ENCODE measurements at places on chromosomes 2 and 18. TPM values are rescaled to one million over a fixed set of nuclear protein-coding genes. Genes with fewer than 3 reads are reported as not detected.

Gene LDLRAD4
- 0.65 TPM for total RNA-seq

Gene EFHD1
- 5.9 TPM for total RNA-seq

Gene NPHP1
- total RNA-seq, result 8.1 TPM

Gene IL36A
- total RNA-seq, result not detected

Gene UGT1A4
- total RNA-seq, result not detected

Gene GTF3C2
- total RNA-seq, result 57.3 TPM

Gene TUBB8B
- 0.36 TPM for total RNA-seq

GRCh38 chr2:1742681-1743395 is 1.5 kb downstream of the PXDN start:
- peaks cover 12% of the 10 kb centered on the region for H3K4me1 ChIP-seq
- H3K27me3 ChIP-seq, result peaks cover 46% of the 10 kb centered on the region
- peak; percentile 83 for DNase-seq
- H3K4me3 ChIP-seq, result peak overlapping the region; percentile 93

GRCh38 chr2:134917888-134918525 is 615 bp upstream of the CCNT2 start:
- peaks cover 18% of the 10 kb centered on the region for H3K4me1 ChIP-seq
- no peaks in the 10 kb centered on the region for H3K36me3 ChIP-seq
- peak overlapping the region; percentile 98 for H3K27ac ChIP-seq
- H3K4me3 ChIP-seq, result peak overlapping the region; percentile 89
- no peak for DNase-seq
- H3K27me3 ChIP-seq, result no peaks in the 10 kb centered on the region

DNA sequence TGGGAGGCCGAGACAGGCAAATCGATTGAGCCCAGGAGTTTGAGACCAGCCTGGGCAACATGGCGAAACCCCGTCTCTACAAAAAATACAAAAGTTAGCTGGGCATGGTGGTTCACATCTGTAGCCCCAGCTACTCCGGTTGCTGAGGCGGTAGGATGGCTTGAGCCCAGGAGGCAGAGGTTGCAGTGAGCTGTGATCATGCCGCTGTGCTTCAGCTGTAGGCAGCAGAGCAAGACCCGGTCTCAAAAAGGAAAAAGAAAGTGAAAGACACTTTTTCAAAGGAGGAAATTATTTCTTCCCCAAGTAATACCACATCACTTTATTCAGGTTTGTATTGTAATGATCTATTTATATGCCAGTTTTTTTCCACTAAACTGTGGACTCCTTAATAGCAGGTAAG is 35.7 kb upstream of the TAF4B start:
- no peak overlapping the region for H3K27ac ChIP-seq
- H3K36me3 ChIP-seq, result no peaks in the 10 kb centered on the region
- H3K4me1 ChIP-seq, result no peaks in the 10 kb centered on the region
- H3K4me3 ChIP-seq, result no peak overlapping the region

- H3K27ac ChIP-seq, result no peak overlapping the region
- no peaks in the 10 kb centered on the region for H3K4me1 ChIP-seq
- DNase-seq, result no peak
- H3K36me3 ChIP-seq, result no peaks in the 10 kb centered on the region
- H3K27me3 ChIP-seq, result no peaks in the 10 kb centered on the region
Measured at GRCh38 chr2:129439406-129440302, 539.8 kb upstream of the RAB6C start.

- peak overlapping the region; percentile 53 for H3K27ac ChIP-seq
- H3K36me3 ChIP-seq, result no peaks in the 10 kb centered on the region
- peaks cover 17% of the 10 kb centered on the region for H3K4me1 ChIP-seq
- H3K4me3 ChIP-seq, result peak overlapping the region; percentile 98
- no peaks in the 10 kb centered on the region for H3K27me3 ChIP-seq
Measured at GRCh38 chr2:131104487-131105155, 515 bp upstream of the PLEKHB2 start.

GRCh38 chr18:50563376-50563775 is 3.5 kb downstream of the MAPK4 start:
- no peak overlapping the region for H3K4me3 ChIP-seq
- DNase-seq, result no peak
- H3K27ac ChIP-seq, result no peak overlapping the region

DNA sequence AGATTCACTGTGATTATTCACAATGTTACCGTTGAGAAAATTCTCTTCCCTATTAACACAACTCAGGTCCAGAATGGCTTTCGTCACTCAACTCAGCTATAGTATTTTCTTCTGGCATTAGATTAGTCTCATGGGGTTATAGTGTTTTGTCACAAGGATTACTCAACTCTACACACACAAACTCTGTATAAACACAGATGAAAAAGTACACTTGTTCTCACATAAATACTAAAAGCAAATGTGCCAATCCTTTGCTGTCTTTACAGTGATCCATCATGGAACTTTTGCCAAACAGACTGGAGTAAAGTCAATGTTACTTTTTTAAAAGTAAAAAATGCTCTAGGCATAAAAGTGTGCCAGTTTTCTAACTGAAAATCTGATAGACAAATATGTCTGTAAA is 267.6 kb downstream of the RBM43 start:
- H3K27ac ChIP-seq, result no peak overlapping the region
- H3K36me3 ChIP-seq, result no peaks in the 10 kb centered on the region
- no peak overlapping the region for H3K4me3 ChIP-seq
- no peaks in the 10 kb centered on the region for H3K4me1 ChIP-seq

DNA sequence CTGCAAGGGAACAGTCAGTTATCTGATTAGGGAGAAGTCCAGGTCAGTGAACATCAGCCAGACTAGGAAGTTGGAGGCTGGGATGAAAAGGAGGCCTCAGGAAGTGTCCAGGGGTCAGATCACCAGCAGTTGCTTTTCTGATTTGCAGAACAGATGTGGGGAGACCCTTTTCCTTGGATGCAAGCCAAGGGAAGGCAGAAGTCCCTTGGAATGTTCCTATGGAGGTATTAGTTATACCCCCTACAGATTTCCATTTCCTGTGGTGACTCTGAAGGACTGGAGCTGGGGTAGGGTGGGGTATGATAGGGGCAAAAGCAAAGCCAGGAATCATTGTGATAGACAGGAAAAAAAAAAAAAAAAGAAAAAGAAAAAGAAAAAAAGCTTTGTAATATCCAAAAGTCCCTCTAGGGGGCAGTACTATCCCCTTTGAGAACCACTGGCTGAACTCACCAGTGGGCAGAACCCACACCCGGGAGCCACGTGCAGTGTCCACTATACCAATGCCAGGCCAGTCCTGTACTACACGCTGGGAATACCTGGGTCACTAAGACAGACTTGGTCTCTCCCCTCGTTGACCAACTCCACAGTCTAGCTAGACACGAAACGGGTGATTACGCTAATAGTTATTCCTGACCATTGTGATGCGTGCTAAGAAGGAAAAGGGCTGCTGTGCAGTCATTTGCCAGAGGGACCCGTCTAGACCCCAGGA is 7.4 kb downstream of the DYSF start:
- no peak overlapping the region for H3K27ac ChIP-seq
- H3K27me3 ChIP-seq, result peaks cover 48% of the 10 kb centered on the region
- H3K4me3 ChIP-seq, result no peak overlapping the region
- no peaks in the 10 kb centered on the region for H3K36me3 ChIP-seq
- H3K4me1 ChIP-seq, result peaks cover 11% of the 10 kb centered on the region

DNA sequence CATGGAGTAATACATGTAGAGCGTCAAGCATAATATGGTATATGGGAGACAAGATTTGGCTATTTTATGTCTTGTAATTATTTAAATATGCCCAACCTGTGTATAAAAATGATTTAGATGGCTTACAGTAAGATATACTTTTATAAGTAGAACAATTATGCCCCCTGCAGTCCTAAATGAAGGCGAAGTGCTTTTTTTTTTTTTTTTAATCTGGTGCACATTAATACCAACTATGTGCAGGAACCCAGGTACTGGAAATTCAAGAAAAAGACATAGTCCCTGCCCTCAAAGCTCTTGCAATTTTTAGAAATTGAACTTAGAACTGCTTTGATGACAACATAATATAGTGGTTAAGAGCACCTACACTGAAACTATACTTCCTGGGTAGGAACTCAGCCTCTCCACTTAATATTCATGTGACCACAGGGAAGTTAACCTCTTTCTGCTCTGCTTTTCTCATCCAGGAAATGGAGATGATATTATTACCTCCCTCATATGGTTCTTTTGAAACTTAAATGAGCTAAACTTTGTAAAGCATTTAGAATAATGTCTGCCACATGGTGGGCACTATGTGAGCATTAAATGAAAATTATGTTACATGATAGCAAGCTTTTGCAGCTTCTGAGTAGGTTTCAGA is 38.1 kb downstream of the AFTPH start:
- no peak for DNase-seq
- no peak overlapping the region for H3K27ac ChIP-seq
- H3K4me3 ChIP-seq, result no peak overlapping the region

- no peaks in the 10 kb centered on the region for H3K4me1 ChIP-seq
- no peaks in the 10 kb centered on the region for H3K27me3 ChIP-seq
- no peak overlapping the region for H3K27ac ChIP-seq
- H3K4me3 ChIP-seq, result no peak overlapping the region
- DNase-seq, result no peak
Measured at GRCh38 chr18:44848644-44849335, 168.1 kb downstream of the SETBP1 start.

GRCh38 chr2:27275211-27276150 is at the start of gene DNAJC5G:
DNAJC5G (plus strand) TSS chr2:27275433; CDS start chr2:27276729, 1,296 bp downstream.
- H3K36me3 ChIP-seq, result no peaks in the 10 kb centered on the region
- no peak within 1 kb of the TSS for H3K4me3 ChIP-seq
- H3K27ac ChIP-seq, result no peak within 1 kb of the TSS
- DNase-seq, result no peak
- no peaks in the 10 kb centered on the region for H3K4me1 ChIP-seq
- H3K27me3 ChIP-seq, result no peaks in the 10 kb centered on the region

GRCh38 chr2:105915005-105915558 is 170.4 kb downstream of the NCK2 start:
- no peaks in the 10 kb centered on the region for H3K4me1 ChIP-seq
- no peak overlapping the region for H3K27ac ChIP-seq
- H3K27me3 ChIP-seq, result no peaks in the 10 kb centered on the region
- DNase-seq, result no peak

DNA sequence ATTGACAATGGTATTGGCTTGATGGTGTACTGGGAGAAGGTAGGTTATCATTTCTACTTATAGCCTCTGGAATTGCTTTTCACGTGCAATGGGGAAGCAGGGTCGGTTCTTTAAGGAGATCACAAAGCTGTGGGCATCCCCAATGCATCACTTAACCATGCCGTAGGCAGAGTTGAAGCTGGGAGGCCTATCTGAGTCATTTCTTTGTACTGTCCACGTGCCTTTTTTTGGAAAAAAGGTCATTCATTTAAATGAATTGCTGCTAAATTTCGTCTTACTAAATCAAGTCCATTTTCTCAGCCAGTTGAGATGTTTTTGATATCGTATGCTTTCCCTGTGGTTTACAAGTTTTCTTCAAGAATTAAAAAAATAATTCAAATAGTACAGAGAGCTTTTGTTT is 17.2 kb upstream of the GYPC start:
- DNase-seq, result no peak
- H3K4me1 ChIP-seq, result peaks cover 7% of the 10 kb centered on the region
- no peaks in the 10 kb centered on the region for H3K36me3 ChIP-seq
- H3K27me3 ChIP-seq, result no peaks in the 10 kb centered on the region
- H3K4me3 ChIP-seq, result no peak overlapping the region
- no peak overlapping the region for H3K27ac ChIP-seq

DNA sequence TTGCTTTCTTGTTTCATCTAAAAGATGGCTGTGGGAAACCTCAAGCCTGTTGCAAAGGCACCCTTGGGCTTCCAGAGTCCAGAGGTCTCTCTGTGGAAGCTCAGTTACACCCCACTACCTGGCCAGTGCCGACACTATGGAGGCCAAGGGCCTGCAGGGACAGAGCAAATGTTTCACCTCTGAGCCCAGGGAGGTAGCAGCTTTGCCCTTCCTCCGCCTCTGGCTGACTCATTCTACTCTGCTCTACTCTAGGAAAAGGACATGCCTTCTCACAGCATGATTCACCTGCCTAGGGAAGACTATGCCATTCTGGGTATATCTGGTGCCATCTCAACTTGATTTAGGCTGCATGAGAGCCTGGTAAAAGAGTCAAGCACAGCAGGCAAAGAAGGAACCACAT is 12.2 kb downstream of the MYOM1 start:
- no peak overlapping the region for H3K4me3 ChIP-seq
- no peaks in the 10 kb centered on the region for H3K27me3 ChIP-seq
- H3K36me3 ChIP-seq, result peaks cover under 1% of the 10 kb centered on the region
- H3K27ac ChIP-seq, result no peak overlapping the region
- peaks cover 7% of the 10 kb centered on the region for H3K4me1 ChIP-seq
- no peak for DNase-seq

GRCh38 chr2:188315750-188316149 is 24.1 kb downstream of the GULP1 start:
- H3K4me3 ChIP-seq, result no peak overlapping the region
- H3K4me1 ChIP-seq, result peaks cover 39% of the 10 kb centered on the region
- no peak for DNase-seq
- no peaks in the 10 kb centered on the region for H3K27me3 ChIP-seq
- no peaks in the 10 kb centered on the region for H3K36me3 ChIP-seq

GRCh38 chr2:216006164-216006663 is 7.1 kb downstream of the MREG start:
- H3K27me3 ChIP-seq, result no peaks in the 10 kb centered on the region
- peaks cover 33% of the 10 kb centered on the region for H3K4me1 ChIP-seq
- no peak overlapping the region for H3K27ac ChIP-seq
- H3K4me3 ChIP-seq, result no peak overlapping the region
